NCI-H2227 treated with DMSO at 0.1 percent for 48 hours (cell line): ENCODE measurements at places on chromosomes 6 and 20.

GRCh38 chr6:7188492-7188891 is 80.7 kb downstream of the RREB1 start:
- no peak for DNase-seq

DNA sequence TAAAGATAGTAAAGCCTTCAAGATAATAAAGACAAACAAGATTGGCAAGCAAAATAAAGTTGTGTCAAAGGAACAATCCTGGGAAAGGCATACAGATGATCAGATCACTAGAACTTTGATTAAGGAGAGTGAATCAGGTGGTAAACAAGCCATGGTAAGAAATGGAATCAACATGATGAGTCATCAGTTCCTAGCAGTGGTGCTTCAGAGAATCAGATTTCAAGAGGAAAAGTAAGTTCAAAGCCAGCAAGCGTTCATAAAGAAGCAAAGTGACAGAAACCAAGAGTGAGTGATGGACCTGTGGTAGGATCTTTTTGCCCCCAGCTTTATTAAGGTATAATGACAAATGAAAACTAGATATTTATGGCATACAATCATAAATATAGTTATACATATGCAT is 340.4 kb downstream of the TPBG start:
- no peak for DNase-seq

GRCh38 chr6:90502866-90503407 is 83.9 kb downstream of the MAP3K7 start:
- DNase-seq = peak; percentile 73

GRCh38 chr6:35368038-35368887 is 25.9 kb downstream of the PPARD start:
- DNase-seq = no peak

DNA sequence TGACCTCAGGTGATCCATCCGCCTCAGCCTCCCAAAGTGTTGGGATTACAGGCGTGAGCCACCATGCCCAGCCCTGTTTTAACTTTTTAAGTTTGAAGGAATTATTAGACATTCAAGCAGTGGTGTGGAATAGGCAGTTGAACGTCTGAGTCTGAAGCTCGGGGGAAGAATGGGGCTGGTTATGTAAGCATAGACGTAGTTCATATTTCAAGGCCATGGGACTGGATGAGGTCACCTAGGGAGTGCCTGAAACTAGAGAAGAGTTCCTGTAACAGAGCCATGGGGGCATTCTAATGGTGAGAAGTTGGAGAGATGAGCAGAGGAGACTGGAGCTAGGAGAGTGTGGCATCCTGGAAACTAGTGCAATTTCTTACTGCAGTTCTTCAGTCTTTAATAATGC is 6.4 kb downstream of the CDKAL1 start:
- no peak for DNase-seq

DNA sequence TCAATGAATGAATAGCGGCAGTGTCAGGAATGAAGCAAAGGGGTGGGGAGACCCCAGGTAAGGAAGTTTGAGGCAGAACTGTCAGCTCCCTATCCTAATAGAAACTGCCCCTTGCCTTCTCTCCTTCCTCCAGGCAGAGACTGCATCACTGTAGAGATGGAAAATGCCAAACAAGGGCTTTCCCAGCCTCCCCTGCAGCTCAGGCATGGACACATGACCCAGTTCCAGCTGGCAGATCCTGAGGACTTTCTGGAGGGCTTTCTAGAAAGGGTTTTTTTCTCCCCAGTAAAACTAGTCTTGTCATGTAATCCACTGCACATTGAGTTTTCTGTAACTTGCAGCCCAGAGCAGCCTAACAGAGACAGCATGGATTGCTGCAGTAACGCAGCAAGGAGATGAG is 17.9 kb upstream of the PNPLA1 start:
- no peak for DNase-seq

- DNase-seq = no peak
Measured at GRCh38 chr6:85672623-85673022, 29.9 kb upstream of the SYNCRIP start.

GRCh38 chr6:157284738-157285421 is 38.4 kb downstream of the TMEM242 start:
- DNase-seq = no peak

DNA sequence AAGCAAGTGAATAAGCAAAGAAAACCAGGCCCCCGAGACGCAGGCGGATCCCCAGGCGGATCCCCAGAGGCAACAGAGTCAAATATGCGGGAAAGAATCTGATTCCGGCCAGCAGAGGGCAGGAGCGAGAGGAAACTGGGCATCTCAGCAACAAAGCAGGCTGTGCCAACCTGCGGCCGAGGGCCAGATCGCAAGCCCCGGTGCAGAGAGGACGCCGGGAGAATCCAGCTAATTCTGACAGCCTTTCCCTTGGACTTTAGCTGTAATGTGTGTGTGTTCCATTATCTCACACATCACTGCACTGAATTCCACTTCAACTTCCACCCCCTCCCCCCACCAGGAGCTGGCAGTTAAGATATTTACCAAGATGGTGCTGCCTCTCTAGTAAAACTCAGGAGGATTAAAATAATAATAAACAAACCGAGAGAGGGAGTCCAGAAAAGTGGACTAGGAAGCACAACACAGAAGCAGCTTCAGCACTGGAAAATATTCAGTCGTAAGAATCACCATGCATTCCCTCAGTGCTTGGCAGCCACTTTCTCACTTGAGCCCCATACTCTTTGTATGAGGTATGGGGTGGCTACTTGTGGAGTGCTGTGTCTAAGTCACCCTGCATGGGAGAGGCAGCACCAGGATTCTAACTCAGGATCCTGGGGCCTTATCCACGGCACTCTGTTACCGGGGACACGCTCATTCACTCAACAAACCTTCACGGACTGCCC is 66.2 kb upstream of the SNX9 start:
- peak; percentile 54 for DNase-seq

DNA sequence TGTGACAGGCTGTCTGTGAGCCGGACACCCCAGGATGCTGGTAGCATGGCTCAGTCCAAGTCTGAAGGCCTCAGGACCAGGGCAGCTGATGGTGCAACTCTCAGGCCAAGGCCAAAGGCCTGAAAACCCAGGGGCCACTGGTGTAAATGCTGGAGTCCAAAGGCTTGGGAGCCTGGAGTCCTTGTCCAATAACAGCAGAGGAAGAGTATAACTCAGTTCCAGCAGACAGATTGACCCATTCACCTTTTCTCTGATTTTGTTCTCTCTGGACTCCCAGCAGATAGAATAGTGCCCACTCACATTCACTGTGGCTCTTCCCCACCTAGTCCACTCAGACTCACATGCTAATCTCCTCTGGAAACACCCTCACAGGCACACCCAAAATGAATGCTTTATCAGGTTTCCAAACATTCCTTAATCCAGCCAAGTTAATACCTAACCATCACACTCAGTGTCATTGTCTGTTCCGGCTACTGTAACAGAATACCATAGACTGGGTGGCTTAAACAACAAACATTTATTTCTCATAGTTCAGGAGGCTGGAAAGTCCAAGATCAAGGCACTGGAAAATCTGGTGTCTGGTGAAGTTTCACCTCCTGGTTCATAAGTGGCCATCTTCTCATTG is 5.0 kb upstream of the TRAF3IP2 start:
- no peak for DNase-seq

GRCh38 chr20:38729767-38730166 is 5.5 kb downstream of the SLC32A1 start:
- DNase-seq = no peak

GRCh38 chr6:43912598-43913371 is 142.8 kb downstream of the VEGFA start:
- DNase-seq = no peak

GRCh38 chr6:34425132-34425497 is 754 bp downstream of the RPS10 start:
- no peak for DNase-seq

DNA sequence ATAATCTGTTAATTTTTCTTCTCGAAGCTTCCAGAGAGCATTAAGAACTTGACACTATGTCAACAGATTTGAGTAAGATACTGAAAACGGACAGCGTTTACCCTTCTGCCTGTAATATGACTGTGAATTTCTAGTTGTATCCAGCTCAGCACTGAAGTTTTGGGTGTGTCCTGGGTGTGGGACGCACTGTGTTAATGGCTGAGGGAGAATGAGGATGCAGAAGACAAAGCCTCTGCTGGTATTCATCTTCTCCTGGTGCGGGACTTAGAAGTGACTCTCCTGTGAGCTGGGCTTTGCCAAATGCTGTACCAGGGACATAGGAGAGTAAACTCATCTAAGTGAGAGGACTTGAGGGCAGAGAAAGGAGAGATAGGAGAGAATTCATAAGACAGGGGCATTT is 90.3 kb upstream of the CLDN20 start:
- no peak for DNase-seq

GRCh38 chr20:8891039-8891438 is 177.8 kb upstream of the PLCB4 start:
- DNase-seq = no peak

DNA sequence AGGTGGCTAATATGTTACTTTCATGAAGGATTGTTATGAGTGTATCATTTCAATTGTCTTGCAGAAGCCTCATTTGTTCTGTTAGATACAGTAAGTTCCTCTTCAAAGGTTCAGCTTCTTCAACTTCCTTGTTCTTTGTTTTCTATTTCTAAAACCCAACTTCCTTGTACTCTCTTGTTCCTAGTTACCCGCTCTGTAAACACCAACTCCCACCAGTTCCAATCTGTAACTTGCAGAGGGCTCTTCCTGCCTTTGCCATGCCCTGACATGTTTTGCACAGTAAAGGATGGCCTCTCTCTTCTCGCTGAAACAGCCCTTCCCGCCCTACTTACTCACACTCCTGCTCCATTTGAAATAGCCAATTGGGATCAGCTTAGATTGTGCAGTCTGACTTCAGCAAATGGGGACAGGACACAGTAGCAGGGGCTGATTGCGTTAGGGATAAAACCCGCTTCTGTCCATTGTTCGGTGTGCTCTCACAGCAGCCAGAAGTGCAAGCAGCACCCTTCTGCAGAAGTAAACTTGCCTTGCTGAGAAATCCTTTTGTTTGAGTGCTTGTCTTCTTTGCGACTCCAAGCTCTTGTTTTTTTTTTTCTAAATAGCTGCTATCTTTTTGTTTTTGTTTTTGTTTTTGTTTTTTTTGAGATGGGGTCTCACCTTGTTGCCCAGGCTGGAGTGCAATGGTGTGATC is 45.9 kb upstream of the POU5F1 start:
- no peak for DNase-seq

DNA sequence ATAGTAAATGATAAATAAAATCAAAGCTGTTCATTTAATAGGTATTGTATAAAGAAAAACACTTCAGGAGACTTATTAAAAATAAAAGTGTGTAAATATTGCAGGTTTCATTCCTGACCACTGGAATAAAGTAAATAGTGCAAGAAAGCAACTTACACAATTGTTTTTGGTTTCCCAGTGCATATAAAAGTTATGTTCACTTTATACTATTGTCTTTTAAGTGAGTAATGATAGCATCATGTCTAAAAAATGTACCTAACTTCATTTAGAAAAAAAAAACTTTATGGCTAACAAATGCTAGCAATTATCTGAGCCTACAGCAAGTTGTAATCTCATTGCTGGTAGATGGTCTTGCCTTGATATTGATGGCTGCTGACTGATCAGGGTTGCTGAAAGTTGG is 726.6 kb upstream of the POU3F2 start:
- no peak for DNase-seq

GRCh38 chr20:37288091-37288490 is 1.4 kb upstream of the MANBAL start:
- no peak for DNase-seq

DNA sequence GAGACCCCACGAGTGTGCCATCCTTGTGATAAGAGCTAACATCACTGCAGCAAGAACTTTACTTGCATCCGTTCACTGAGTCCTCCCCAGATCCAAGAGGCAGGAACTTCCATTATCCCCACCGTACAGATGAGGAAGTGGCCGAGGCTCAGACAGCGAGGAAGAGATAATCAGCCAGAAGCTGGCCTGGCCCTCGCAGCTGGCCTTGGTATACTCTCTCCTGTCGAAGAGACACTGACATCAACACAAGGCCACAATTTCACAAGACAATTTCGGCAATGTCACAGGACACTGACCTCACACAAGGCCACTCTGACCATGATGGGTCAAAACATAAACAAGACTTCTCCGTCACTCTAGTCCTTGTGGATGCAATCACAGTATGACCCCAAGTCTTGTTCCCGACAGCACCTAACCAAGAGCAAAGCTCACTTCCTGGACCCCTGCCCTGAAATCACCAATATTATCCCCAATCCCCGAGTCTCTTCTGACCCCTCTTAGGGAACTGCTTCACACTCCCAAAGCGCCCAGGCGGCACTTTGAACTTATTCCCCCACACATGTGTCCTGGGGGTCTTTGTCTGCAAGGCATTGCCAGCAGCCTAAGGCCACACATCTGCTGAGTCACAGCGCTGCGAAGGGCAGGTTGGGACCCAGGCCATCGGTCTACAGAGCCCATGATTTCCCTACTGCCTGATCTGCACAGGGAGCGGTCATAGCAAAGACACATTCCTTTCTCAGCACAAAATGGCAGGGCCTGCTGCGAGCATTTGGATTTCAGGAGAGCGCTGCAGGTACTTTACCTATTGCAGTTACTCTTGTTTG is 14.8 kb upstream of the VAPB start:
- no peak for DNase-seq
